ENCODE measurements at places on chromosomes 12 and 14.

GRCh38 chr12:219891-220352 lies 6.0 kb upstream of the SLC6A12 start:
- no peak for DNase-seq

GRCh38 chr12:27052176-27052575 lies 29.8 kb downstream of the MED21 start:
- no peak for DNase-seq

DNA sequence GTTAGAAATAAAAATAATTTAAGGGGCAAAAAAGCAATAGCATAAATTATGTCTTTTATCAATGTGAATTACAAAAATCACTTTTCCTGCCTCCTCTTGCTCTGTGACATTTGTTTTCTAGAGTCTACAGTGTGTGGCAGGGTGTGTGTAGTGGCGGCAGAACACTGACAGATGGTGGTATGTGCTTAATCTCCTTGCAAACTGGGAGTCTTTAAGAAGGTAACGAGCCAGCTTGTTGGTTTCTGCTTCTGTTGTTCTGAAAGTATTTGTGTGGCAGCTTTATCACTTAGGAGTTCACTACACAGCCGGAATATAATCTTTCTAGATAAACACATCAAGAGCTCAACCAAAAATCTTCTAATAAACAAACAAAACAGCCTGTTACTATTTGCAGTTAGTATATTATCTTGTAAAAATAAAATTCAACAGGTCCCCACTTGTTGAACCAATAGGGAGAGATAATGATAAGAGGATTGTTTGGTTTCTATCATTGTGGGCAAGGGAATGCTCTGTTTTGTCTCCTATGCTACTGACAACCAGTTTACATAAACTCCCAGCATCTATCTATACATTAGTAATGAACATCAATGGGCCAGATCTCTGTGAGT lies 13.0 kb downstream of the CDKL1 start:
- DNase-seq = no peak

DNA sequence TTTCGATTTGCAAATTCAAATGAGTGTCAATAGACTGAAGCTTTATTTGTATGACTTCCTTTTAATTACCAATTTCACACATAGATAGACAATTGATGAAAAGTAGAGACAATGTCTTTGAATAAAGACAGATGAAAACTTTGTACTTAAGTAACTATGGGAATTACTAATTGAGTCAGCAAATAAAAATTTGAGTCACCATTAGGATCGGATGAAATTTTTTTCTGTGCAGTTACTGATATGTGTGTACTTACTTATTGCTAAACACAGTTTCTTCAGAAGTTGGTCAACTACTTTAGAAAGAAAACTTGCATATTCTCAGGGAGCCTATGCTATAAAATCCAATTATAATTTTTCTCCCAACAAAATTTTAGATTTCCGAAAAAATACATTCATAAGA lies 224.9 kb upstream of the SLC16A7 start:
- DNase-seq = no peak

DNA sequence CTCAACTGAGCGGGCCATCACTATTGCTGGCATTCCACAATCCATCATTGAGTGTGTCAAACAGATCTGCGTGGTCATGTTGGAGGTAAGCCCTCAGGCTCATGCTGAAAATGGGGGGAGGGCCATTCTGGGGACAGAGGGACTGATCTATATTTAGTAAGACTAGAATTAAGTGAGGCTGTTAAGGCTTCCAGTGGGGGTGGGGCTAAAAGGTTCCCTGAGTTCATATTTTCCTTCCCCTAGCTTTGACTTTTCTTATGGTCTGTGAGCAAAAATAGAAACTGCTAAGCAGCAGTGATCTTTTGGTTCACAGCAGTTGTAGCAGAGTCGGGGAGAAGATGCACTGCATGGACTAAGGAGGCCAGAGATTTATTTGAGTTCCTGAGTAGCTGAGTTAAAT lies 9.2 kb downstream of the PCBP2 start:
- DNase-seq = no peak

GRCh38 chr14:69672356-69672755 lies 61.0 kb downstream of the SUSD6 start:
- no peak for DNase-seq

- DNase-seq = no peak
Observed at GRCh38 chr14:99468836-99469592, 11.6 kb downstream of the SETD3 start.

GRCh38 chr14:62847168-62847567 lies 198.1 kb downstream of the KCNH5 start:
- no peak for DNase-seq
